ENCODE measurements at places on chromosomes 5 and 9.
A peak's percentile ranks its signal among the peaks of the same experiment; 100 is the strongest.

- no peak for DNase-seq
Observed at GRCh38 chr5:128432913-128433440, 105.1 kb downstream of the FBN2 start.

DNA sequence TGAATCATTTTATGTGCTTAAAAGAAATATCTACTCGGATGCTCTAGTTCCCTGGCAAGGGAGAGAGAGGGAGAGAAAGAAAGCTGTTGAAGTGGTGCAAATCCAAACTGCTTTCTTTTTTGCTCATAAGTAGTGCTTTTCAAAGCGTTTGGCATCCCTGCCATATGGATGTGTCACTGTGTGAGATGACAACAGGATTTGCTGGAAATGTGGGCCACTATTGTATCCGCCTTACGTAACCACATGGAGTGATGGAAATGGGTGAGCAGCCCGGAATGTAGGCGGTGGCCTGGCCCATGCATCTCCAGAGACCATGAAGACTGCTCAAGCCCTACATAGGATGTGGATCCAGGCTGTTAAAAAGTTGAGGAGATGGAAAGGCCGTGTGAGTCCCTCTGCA lies 30.8 kb downstream of the TJP2 start:
- DNase-seq = no peak

- DNase-seq = no peak
Observed at GRCh38 chr9:107673861-107674720, 184.5 kb upstream of the KLF4 start.

GRCh38 chr9:133683586-133684120 lies 47.5 kb downstream of the DBH start:
- DNase-seq = peak; percentile 77

DNA sequence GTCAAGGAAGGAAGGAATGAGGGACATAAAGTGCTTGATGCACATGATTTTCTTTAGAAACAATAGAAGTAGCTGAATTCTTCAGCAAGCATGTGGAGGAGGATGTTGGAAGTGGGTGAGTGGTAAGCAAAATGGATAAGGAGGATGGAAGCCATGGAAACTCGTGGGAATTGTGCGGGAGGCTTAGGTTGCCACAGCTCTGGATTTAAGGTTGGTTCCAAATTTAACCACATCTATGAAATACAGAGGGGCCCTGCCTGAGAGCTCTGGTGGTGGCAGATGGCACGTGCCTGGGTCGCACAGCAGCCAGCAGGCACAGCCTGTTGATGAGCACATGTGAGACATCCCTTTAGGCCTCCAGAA lies 284.7 kb downstream of the SMARCA2 start:
- DNase-seq = no peak

GRCh38 chr5:153798830-153799229 lies 239.9 kb downstream of the FAM114A2 start:
- no peak for DNase-seq
